ENCODE measurements at places on chromosomes 4 and X.

DNA sequence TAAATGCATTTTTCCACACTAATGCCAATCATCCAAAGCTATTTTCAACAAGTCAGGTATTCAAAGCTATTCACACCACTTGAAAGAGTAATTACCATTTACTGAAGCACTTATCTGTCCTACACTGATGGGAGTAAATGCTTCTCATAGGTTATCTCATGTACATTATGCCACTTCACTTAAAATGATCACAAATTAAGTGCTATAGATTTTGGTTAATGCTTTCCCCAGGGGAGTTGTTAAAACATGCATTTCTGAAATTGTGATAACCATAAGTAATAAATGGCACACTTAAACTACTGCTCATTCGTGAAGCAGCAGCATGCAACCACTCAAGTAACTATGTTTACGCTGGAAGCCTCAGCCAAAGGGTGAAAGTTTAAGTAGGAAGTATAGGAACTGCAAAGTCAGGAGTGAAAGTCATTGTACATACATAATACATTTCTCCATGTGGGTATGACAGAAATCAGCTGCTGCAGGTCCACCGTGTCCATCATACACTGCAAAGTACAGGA is 6.6 kb downstream of the PPM1K start:
- DNase-seq, result no peak

- DNase-seq, result peak; percentile 87
Observed at GRCh38 chr4:176838601-176839433, 46.1 kb upstream of the VEGFC start.

GRCh38 chrX:40005292-40006011 is 92.3 kb downstream of the BCOR start:
- DNase-seq, result no peak

DNA sequence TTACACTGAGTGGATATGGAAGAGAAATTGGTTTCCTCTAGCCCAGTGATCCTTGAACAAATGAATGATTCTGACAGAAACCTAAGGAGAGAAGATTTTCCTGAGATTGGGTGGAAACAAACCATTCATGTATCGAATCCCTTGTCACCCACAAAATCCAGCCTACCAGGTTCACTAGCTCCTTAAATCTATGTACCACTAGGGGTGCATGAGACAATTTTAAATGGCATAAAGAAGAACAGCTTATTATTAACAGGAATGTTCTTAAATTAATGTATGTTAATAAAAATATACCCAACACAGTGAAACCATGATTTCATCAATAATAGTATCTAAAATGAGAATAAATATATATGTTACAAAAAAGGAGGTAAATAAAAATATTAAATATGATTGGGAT is 118.4 kb upstream of the LNX1 start:
- DNase-seq, result peak; percentile 32

- DNase-seq, result no peak
Observed at GRCh38 chr4:137451172-137451825, 81.0 kb downstream of the PCDH18 start.

- DNase-seq, result no peak
Observed at GRCh38 chr4:184387351-184387750, 87.0 kb downstream of the IRF2 start.

DNA sequence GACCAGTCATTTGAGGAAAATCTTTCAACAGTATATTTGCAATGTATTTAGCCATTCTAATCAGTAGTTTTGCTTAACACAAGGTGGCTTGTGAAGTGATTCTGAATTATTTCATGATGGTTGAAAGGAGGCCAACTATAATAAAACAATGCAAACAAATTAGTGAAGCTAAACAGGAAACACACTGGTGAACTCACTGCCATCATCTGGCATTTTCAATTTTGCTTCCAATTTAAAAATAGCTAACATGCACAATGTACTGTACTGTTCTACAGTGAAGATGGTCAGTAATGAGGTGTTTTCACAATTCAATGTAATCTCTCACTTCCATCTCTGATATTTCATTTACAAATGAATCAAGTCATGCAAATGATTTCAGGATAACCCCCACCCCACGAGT is 31.1 kb downstream of the PGRMC2 start:
- DNase-seq, result no peak

- DNase-seq, result no peak
Observed at GRCh38 chr4:76216975-76217814, 3.6 kb upstream of the SCARB2 start.

GRCh38 chr4:144501231-144501780 is 144.7 kb upstream of the HHIP start:
- DNase-seq, result no peak

GRCh38 chr4:181301735-181302710 is 941.2 kb upstream of the TENM3 start:
- DNase-seq, result peak; percentile 36

DNA sequence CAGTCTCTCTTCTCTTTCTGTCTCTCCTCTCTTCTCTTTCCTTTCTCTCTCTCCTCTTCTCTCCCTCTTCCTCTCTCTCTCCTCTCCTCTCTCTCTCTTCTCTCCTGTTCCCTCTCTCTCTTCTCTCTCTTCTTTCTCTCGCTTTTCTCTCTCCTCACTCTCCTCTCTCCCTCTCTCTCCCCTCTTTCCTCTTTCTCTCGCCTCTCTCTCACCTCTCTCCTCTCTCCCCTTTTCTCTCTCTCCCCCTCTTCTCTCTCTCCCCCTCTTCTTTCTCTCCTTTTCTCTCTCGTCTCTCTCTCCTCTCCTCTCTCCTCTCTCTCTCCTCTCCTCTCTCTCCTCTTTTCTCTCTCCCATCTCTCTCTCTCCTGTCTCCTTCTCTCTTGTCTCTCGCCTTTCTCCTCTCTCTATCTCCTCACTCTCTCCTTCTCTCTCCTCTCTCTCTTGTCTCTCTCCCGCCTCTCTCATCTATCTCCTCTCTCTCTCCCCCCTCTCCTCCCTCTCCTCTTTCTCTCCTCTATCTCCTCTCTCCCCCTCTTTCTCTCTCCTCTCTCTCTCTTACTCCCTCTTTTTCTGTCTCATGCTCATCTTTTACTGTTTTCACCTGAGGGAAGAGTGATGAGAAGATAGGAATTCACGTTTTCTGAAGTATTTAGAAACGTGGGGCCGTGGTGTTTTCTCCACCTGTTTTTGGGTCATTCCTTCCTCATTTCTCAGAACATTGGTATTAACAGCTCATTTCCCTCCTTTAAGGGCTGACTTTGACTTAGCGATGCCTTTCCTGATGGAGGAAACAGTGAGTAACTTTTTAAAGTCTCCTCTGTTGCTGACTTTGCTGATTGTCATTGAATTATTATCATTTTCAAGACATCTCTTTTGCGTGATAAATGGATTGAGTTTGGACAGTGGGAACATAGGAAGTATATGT is 80.6 kb upstream of the CD99 start:
- peak; percentile 12 for DNase-seq

DNA sequence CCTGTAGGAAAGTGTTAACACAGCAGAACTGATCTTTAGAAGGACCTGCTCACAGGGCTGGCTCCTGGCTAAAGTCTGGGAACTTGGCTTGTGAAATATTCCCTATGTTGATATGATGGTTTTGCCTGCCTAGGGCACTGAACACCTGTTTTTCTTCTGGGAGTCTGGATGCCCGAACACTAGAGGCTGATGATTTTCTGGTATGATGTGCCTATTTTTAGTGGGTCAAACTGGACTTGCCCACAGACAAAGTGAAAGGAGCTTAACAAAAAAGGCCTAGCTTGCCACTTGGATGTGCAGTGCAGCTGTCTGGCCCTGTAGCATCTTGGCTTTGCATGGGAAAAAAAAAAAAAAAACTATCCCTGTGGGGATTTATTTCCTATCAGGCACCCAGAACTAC is 39.1 kb downstream of the ZNF674 start:
- no peak for DNase-seq

GRCh38 chr4:112213856-112214255 is 17.7 kb upstream of the AP1AR start:
- DNase-seq, result peak; percentile 94

GRCh38 chr4:8533274-8533865 is 46.8 kb upstream of the GPR78 start:
- DNase-seq, result no peak

- DNase-seq, result no peak
Observed at GRCh38 chr4:153022241-153022715, 86.2 kb downstream of the FHDC1 start.

DNA sequence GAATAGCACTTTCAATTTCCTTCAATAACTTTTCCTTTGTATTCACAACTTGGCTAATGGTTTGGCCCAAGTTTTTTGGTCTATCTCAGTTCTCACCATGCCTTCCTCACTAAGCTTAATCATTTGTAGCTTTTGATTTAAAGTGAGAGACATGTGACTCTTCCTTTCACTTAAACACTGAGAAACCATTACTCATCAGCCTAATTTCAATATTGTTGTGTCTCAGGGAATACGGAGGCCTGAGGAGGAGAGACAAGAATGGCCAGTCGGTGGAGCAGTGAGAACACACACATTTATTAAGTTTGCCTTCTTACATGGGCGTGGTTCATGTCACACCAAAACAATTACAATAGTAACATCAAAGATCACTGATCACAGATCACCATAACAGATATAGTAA is 56.7 kb downstream of the TSPAN5 start:
- no peak for DNase-seq

DNA sequence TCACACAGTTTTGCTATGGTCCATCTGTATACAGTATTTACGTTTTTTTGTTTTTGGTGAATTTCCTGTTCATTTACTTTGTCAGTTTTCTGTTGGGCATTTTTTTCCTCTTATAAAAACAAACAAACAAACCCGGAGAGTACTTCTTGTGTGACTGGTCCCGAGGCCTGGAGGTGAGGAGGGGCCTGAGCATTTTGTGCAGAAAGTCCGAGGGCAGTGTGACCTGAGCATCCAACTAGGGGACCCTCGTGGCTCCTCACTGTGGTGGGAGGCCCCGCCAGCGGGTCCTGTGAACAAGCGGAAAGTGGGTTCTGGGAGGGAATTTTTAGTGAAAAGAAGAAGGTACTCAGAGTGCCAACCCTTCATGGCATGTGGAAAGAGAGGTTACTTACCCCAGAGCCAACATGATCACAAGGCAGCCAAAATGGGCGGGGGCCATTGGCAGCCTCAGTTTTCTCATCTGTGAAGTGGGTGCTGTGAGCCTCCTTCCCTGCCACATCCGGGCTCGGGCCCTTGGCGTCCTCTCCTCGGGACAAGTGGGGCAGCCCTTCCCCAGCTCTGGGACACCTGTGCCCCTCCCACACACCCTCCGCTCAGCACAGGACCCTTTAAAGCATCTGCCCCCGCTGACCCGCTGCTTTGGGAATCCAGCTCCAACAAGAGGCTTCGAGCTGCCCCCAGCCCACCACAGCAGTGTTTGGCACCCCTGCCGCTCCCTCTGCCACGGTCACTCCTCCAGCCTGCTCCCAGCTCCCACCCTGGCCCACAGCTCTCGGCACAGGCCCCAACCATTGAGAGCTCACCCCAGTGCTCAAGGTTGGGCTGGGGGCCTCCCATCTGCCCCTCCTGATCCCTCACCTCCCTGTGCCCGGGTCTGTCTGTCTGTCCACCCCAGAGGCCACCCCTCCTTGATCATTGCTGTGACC is 22.8 kb upstream of the GPR78 start:
- no peak for DNase-seq

Measured in fibroblast of lung (primary cell).